AG09319 (cell line): ENCODE measurements at places on chromosomes 1 and 21.

- DNase-seq, result no peak
Observed at GRCh38 chr1:110150330-110151174, at the start of gene SLC6A17. TSS of gene SLC6A17 (plus strand) at chr1:110150494. CDS start at chr1:110166930, 16,436 bp downstream.

DNA sequence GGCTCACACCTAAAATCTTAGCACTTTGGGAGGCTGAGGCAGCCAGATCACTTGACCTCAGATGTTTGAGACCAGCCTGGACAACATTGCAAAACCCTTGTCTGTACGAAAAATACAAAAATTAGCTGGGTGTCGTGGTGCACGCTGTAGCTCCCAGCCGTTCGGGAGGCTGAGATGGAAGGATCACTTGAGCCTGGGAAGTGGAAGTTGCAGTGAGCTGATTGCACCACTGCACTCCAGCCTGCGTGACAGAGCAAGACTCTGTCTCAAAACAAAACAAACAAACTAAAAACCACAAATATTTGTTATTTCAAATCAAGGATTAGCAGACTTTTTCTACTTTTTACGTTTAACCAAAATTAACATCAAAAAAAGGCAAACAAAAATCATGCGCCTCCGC lies 31.3 kb downstream of the INKA2 start:
- peak; percentile 25 for DNase-seq

GRCh38 chr1:227728059-227728891 lies 6.8 kb downstream of the JMJD4 start:
- no peak for DNase-seq

- DNase-seq, result no peak
Observed at GRCh38 chr1:227170361-227171166, 147.7 kb downstream of the CDC42BPA start.

DNA sequence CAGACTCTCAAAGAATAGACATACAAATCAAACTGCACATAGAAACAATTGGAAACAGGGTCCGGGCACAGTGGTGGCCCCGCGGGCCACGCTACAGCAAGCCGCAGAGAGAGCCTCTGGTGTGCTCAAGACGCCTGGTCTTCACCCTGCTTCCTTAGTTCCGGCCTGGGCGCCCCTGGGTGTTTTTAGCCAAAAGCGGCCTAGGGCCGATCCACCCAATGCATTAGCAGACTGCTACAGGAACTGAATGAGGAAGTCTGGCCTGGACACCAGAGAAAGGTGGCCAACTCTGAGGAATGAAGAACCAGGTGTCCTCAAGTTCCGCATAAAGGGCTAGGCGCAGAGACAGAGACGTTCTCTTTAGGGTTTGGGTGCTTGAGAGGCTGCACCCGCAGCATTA lies 1.7 kb downstream of the PRRX1 start:
- no peak for DNase-seq

DNA sequence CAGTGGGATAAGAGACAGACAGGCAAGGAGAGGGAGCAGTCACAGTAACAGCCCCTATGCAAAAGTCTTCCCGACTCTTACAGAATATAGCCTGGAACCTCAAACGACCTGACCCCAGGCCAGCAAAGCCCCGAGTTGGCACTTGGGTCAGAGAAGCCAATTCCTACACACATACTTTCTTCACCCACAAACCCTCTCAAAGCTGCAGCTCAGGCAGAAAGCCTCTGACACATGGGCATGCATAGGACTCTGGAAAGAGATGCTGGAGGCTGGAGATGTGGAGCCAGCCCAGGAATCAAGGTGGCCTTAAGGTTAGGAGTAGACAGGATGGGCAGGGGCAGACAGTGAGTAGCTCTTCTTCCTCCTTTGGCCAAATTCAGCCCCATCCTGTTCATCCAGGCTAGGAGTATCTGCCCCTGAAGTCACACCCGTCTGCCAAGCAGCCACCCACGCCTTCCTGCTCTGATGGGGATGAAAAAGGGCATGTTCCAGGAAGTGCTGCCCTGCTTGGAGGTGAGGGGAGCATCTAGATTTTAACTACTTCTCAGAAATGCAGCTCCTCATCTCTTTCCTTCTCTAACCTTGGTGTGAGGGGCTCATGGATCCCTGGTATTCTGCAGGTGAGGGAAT lies 7.8 kb downstream of the SLC41A1 start:
- DNase-seq, result no peak

GRCh38 chr1:203636291-203636690 lies 9.7 kb downstream of the ATP2B4 start:
- DNase-seq, result no peak

DNA sequence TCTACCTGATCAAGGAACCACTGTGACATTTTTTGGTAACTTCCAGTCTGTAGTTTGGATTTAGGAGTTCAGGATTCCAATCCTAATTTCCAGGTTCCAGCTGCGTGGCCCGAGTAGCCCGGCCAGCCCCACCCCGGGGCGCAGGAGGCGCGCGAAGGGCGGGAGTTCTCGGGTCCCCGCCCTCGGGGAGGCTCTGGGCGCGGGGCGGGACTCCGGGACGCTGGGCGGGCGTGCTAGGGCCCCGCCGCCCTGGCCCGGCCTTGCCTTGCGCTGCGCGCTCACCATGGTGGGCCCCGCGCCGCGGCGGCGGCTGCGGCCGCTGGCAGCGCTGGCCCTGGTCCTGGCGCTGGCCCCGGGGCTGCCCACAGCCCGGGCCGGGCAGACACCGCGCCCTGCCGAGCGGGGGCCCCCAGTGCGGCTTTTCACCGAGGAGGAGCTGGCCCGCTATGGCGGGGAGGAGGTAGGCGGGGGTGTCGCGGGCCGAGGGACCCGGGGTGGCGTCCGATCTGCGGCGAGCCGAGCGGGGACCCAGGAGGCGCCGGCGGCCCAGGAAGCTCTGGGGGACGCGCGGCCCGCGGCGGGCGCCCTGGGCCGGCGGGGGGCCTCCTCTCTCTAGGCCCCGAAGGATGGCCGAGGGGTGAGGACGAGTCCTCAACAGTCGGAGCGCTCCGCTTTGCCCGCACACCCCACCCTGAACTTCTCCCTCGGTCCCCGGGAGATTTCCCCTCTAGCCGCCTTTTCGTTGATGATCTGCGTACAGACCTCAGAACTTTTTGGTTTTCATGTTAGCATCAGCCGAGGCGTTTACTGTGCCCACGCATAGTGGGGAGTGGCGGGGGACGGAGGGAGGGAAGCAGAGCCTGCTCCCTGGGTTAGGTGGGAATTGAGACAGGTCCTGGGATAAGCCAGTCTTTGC lies at the start of gene NENF:
Gene NENF (plus strand): TSS at position 260 of the 916 bp plus-strand sequence. CDS start 24 bp downstream, at position 284.
- DNase-seq, result peak; percentile 42

- no peak for DNase-seq
Observed at GRCh38 chr1:54168206-54168965, 15.6 kb upstream of the CDCP2 start.

GRCh38 chr1:152002960-152003359 lies 9.3 kb upstream of the S100A10 start:
- no peak for DNase-seq

GRCh38 chr1:15156807-15157380 lies 3.3 kb downstream of the TMEM51 start:
- no peak for DNase-seq

- DNase-seq, result no peak
Observed at GRCh38 chr1:159961636-159962035, 7.6 kb upstream of the SLAMF9 start.

DNA sequence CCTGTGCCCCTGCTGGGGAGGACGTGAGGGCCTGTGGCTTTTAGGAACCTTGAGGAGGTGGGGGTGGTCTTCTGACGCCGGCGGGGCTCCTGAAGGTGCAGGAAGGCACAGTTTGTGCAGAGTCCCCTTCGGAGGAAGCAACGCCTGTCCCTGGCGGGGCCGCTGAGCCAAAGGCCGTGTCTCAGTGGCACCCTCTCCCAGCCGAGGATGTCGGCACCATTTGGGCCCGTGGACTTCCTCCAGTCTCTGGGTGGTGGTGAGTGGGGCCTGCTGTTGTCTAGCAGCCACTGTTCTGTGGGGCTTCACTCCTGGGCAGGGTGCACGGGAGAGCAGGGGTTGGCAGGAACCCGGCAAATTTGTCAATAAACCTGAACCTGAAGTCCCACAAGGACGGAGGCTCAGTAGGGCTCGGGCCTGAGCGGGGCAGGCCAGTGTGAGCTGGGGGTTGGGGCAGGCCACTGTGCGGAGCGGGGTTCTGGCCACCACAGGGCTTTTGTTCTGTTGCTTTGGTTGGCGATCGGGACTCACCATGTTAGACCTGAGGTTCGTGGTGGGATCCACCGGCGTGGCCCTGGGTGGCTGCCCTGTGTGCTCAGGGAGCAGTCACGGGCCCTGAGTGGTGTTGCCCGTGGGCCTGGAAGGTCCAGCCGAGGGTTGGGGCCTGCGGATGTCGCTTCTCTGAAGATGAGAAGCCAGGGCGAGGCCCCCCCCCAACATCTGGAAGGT lies 64.8 kb downstream of the SKI start:
- no peak for DNase-seq

DNA sequence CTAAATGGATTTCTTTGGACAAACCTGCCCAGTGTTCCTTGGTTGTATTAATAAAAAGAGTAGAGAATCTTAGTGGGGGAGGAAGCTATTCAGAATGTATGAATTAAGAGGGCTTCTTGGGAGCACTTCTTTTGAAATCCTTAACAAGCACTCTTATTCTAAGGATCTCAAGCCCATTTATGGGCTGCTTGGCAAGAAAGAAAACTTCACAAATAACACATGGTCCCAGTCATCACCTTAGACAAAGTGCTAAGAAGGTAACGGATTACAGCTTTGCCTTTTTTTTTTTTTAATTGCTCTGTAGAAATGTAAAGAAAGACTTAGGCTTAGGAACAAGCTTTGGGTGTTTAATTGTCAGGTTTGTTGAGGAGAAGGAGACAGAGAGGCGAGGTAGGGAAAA lies 76.6 kb upstream of the IPO9 start:
- DNase-seq, result no peak

GRCh38 chr1:36351227-36351977 lies 28.0 kb upstream of the EVA1B start:
- peak; percentile 59 for DNase-seq

- DNase-seq, result peak; percentile 4
Observed at GRCh38 chr1:244730153-244730933, 77.4 kb downstream of the DESI2 start.

DNA sequence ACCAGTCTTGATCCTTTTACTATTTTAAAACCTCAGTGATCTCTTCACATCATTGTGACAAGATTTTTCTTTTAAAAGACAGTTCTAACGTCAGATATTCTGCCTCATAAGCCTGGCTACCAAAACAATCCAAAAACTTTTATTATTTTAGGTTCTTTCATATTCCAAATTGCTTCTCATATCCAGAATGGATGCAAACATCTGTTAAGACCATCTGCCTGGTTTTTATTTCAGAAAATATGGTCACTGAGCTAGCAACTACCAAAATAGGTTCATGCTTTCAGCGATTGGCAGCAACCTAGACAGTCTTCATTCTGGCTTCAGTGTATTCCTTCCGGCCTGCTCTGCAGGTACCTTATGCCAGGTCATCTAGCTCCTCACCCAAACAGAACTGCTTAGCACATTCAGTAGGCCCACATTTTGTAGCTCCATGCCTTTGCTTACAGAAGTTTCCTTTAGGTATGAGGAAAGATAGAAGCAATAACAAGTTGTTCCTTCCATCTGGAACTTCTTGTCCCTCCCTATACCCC lies 59.0 kb upstream of the CACYBP start:
- DNase-seq, result no peak

GRCh38 chr1:150362721-150363425 lies 1.1 kb upstream of the RPRD2 start:
- no peak for DNase-seq
